HL-60 (cell line): ENCODE measurements at places on chromosomes 1 and 21.

- DNase-seq, result no peak
Observed at GRCh38 chr1:85544689-85545215, 35.8 kb upstream of the CCN1 start.

GRCh38 chr1:36115200-36115669 lies 9.8 kb downstream of the COL8A2 start:
- no peak for DNase-seq

DNA sequence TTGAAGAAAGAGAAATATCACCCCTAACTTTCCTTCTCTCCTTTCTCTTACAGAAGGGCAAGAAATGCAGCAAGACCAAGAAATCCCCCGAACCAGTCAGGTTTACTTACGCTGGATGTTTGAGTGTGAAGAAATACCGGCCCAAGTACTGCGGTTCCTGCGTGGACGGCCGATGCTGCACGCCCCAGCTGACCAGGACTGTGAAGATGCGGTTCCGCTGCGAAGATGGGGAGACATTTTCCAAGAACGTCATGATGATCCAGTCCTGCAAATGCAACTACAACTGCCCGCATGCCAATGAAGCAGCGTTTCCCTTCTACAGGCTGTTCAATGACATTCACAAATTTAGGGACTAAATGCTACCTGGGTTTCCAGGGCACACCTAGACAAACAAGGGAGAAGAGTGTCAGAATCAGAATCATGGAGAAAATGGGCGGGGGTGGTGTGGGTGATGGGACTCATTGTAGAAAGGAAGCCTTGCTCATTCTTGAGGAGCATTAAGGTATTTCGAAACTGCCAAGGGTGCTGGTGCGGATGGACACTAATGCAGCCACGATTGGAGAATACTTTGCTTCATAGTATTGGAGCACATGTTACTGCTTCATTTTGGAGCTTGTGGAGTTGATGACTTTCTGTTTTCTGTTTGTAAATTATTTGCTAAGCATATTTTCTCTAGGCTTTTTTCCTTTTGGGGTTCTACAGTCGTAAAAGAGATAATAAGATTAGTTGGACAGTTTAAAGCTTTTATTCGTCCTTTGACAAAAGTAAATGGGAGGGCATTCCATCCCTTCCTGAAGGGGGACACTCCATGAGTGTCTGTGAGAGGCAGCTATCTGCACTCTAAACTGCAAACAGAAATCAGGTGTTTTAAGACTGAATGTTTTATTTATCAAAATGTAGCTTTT lies 2.4 kb downstream of the CCN1 start:
- DNase-seq, result no peak

DNA sequence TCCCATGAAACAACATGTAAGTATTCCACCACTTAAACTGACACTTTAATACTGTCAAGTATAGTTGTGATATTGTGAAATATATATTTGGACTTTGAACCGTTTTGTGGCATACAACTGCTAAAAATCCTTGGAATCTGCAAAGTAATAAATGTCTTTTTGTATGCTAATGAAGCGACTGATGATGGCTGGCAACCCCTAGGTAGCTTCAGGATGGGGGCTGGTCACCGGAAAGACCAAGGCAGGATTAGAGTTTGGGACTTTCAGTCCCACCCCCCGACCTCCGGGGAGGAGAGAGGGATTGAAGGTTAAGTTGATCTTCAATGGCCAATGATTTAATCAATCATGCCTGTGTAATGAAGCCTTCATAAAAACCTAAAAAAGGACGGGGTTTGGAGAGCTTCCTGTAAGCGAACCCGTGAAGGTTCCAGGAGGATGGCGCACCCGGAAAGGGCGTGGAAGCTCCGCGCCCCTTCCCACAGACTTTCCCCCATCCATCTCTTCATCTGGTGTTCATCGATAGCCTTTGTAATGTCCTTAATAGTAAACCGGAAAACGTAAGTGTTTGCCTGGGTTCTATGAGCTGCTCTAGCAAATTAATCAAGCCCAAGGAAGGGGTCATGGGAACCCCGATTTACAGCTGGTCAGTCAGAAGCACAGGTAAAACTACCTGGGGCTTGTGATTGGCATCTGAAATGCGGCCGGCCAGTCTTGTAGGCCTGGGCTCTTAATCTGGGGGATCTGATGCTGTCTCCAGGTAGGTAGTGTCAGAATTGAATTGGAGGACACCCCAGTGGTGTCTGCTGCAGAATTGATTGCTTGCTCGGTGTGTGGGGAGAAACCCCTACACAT lies 1.8 kb upstream of the ZNF281 start:
- DNase-seq, result no peak

- no peak for DNase-seq
Observed at GRCh38 chr1:226650236-226650841, 88.7 kb downstream of the ITPKB start.

DNA sequence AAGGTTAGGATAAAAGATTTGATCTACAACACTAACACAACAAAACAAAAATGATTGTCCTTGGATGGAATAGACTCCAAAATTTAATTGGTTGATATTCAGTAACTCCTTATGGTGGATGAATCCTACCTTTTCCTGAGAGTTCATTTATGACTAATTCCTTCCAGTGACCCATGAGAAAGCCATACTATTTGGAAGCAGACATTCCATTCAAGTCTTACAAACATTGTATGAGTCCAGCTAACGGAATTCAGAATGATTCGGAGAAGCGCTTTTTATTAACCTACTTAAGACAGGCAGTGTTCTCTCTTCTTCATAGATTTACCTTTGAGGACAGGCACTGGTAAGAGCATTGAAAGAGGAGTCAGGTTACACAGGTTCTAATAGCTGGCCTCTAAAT lies 155.6 kb upstream of the ZNF648 start:
- no peak for DNase-seq

DNA sequence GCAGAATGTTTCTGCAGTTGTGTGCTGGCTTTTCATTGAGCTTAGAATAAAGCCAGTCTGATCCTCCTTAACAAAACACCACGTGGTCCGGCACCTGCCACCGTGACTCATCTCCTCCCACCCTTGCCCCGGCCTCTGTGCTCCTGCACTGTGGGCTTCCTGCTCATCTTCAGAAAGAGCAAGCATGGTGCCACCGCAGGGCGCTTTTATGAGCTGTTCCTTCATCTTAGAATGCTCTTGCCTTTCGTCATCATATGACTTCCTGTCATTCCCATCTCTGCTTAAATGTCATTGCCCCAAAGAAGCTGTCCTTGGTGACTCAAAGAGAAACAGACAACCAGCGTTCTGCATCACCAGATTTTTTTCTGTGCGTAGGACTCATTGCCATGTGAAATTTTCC lies 117.8 kb downstream of the HHAT start:
- DNase-seq, result no peak

GRCh38 chr21:41235201-41235600 lies 67.2 kb downstream of the BACE2 start:
- DNase-seq, result no peak

DNA sequence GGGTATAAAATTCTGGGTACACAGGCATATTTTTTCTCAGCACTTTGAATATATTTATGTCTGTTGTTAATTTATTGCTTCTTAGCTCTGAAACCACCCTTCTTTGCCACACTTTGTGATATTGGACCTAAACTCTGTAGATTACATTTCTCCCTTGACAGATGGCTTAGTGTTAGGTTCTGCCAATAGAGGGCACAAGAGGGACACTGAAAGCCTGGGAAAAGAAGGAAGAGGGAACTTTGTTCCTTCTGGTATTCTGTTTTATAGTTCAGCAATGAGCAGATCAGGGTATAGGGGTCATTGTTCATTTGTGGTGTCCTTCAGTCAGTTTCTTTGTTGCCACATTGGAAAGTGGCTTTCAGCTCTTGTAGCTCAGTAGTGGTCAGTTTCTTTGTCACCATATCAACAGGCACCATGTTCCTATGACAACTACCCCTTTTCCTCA lies 423.5 kb upstream of the PROX1 start:
- DNase-seq, result no peak

DNA sequence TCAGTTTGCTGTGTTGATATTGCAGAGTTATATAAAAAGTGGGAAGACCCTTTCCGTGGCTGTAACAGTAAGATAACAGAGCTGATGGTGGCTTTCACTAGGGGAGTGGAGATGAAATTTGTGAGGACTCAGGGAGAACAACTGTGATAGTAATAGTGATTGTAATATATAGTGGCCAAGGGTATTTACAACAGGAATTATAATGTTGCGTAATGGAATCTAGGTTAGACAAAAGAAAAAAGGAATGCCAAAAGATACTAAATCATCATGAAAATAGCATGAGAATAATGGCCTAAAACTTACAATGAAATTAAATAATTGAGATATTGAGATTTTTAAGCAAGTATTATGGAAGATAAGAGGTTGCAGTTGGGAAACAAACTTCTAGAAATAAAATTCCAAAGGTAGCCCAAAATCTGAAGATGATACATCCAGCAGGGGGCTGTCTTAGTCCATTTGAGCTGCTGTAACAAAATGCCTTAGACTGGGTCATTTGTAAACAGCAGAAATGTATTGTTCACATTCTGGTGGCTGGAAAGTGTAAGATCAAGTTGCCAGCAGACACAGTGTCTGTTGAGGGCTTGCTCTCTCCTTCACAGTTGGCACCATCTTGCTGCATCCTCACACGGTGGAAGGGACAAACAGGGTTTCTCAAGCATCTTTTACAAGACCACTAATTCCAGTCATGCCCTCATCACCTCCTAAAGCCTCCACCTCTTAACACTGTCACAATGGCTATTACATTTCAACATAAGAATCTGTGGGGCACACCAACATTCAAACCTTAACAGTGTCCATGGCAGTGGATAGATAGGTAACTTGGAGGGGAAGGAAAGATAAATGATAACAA lies 711.2 kb downstream of the MRPL39 start:
- DNase-seq, result no peak

DNA sequence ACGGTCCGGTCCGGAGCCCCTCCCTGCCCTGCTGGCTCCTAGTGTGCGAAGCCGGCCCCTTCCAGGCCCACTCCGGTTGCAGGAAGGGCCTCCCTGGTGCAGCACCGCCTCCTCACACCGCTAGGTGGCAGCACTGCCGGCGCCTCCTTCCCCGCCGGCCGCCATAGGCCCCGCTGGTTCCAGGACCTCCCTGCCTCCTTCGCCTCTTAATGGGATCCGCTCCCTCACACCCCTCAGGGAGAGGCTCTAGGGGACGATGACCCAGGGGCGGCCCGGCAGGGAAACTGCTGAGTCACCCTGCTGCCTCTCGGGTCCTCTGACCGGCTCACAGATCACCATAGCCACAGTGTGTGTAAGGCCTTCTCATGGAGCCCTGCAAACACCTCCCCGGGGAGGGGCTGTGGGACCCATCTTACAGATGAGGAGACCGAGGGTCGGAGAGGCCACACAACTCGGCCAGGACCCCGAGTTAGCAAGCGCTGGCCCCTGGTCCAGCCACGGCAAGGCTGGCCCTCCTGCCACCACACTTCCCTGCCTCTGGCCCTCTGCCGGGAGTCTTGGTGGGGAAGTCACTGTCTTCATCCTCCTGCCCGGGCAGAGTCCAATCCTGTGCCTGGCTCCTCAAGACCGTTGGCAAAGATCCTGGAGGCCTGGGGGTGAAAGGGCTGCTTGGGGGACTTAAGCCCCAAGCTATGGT lies 1.6 kb upstream of the AJAP1 start:
- DNase-seq, result no peak

- DNase-seq, result no peak
Observed at GRCh38 chr1:67588178-67588855, 96.7 kb upstream of the GADD45A start.

DNA sequence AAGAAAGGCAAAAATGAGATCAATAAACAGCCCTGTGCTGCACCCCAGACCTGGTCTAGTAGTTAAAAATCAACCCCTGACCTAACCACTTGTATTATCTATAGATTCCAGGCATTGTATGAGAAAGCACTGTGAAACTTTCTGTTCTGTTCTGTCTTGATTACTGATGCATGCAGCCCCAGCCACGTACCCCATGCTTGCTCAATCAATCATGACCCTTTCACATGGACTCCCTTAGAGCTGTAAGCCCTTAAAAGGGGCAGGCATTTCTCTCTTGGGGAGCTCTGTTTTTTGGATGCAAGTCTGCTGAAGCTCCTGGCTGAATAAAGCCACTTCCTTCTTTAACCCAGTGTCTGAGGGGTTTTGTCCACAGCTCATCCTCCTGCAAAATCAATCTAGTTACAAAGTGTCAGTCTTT lies 24.2 kb upstream of the CD34 start:
- no peak for DNase-seq

DNA sequence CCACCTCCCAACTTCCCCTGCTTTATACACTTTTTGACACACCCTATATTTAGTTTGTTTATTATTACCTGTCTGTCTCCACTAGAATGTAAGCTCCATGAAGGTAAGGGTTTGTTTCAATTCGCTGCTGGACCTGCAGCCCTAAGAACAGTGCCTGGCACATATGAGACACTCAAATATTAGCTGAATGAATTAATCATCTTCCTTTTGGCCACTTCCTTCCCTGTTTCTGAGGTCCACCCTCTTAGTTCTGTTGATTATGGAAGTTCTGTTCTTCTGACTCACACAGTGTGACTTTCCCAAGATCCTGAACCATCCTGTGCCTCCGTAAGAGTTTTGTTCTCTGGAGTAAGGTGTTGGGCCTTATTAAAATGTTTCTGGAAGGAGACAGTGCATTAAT lies 40.4 kb upstream of the GJA5 start:
- DNase-seq, result no peak

DNA sequence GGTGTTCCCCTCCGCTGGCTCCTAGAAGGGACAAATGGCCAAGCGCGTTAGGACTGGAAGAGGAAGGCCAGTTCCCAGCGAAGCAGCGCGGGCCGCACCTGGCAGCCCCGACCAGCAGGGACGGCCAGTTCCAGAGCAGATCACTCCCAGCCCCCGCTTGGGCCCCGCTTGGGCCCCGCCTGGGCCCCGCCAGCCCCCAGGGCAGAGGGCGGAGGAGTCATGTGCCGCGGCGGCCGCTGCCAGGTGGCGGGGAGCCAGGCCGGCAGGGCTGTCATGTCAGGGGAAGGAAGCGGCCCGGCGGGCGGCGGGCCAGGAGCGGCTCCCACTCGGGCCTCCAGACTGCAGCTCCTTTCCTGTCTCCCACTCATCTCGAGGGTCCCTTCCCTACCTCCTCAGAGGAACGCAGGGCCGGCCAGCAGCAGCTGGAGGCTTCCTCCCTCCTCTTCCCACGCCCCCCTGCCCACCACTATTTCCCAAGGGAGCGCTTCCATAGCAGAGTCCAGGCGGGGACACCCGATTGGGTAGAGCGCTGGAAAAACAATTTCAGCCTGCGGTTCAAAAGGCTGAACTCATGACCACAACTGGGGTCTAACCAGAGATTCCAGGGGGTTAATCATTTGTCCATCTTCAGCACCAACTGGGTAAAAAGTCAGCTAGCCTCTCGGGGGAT lies 16.5 kb downstream of the ZNF697 start:
- DNase-seq, result no peak
